ENCODE measurements at places on chromosomes 6 and 20. TPM values are rescaled to one million over a fixed set of nuclear protein-coding genes. Genes with fewer than 3 reads are reported as not detected.

The CHRNA4 gene
- 0.11 TPM for total RNA-seq

The SOBP gene
- 7.6 TPM for total RNA-seq

The HLA-B gene
- total RNA-seq, result 46.6 TPM

GRCh38 chr6:84462698-84463097 is 235.3 kb upstream of the CEP162 start:
- DNase-seq, result no peak

DNA sequence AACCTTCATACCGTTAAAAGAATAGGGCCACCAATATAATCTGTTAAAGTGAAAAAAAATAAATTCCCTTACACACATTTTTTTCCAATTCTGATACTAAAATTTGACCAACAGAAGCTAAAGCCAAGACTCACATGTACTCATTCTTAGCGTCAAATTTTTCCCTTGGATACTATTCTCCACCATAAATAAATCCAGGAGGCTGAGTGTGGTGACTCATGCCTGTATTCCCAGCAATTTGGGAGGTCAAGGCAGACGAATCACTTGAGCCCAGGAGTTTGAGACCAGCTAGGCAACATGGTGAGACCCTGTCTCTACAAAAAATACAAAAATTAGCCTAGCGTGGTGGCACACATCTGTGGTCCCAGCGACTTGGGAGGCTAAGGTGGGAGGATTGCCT is 43.9 kb downstream of the SCML4 start:
- DNase-seq, result no peak

Measured in mesothelial cell of epicardium (in vitro differentiated cells).